ENCODE measurements at places on chromosomes 6 and 20. TPM values are rescaled to one million over a fixed set of nuclear protein-coding genes. Genes with fewer than 3 reads are reported as not detected.

- no peak for DNase-seq
These were observed 11.8 kb downstream of the UTRN start for GRCh38 chr6:144296973-144297372.

DNA sequence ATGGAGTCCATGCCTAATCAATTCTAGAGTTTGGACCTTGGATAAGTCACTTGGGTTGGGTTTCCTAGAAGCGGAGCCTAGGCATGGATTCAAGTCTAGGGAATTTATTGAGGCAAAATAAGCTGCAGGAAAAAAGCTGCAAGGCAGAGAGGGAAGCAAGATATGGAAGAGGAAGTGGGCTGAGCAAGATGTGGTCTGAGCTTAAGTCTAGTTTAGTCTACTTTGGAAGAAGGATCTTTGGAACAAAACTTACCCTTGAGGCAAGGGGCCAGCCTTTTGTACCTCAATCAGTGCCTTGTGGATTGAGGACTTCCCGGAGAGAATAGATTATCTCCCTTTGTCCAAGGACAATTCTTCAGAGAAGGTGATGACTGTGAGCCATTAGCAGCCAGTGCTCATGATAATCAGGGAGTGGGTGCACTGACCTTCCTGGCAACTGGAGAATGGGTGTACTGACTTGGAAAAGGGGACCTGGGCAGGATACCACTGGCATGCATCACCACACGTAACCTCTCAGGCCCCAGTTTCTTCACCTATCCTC lies 10.9 kb downstream of the ZSCAN9 start:
- DNase-seq, result no peak

TP53TG5 gene
- not detected for total RNA-seq

SLC26A8 gene
- total RNA-seq, result 5.3 TPM

PRL gene
- total RNA-seq, result not detected

C6orf15 gene
- total RNA-seq, result not detected

LTB gene
- 0.31 TPM for total RNA-seq

All from occipital lobe (tissue), 3 donors.